ENCODE measurements at places on chromosomes 6 and 20.

DNA sequence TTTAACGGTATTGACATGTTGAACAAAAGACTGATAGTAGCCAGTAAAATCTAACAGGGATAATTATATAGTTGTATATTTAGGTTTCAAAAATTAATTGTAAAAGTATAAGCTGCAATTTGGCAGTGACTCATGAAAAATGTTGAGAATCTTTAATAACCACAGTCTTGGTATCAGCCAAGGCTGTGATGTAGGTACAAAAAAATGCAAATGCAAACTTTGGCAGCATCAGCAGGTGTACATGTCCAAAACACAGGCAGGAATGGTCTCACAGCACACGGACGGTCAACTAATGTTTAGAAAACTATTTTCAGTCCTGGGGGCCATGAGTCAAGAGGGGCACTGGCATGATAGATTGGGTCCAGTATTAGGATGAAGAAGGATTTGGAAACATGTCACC is 58.5 kb upstream of the BEND3 start:
- no peak for DNase-seq

- no peak for DNase-seq
These were observed 48.0 kb downstream of the RARS2 start for GRCh38 chr6:87541744-87542143.

GRCh38 chr20:62367136-62367632 is at the start of gene LAMA5:
Gene LAMA5 (minus strand): TSS chr20:62367312. CDS start chr20:62367245, 67 bp downstream.
- peak; percentile 88 for DNase-seq

GRCh38 chr6:133990321-133990720 is 37.3 kb downstream of the TBPL1 start:
- no peak for DNase-seq

GRCh38 chr20:46901638-46902037 is 7.0 kb downstream of the EYA2 start:
- no peak for DNase-seq

DNA sequence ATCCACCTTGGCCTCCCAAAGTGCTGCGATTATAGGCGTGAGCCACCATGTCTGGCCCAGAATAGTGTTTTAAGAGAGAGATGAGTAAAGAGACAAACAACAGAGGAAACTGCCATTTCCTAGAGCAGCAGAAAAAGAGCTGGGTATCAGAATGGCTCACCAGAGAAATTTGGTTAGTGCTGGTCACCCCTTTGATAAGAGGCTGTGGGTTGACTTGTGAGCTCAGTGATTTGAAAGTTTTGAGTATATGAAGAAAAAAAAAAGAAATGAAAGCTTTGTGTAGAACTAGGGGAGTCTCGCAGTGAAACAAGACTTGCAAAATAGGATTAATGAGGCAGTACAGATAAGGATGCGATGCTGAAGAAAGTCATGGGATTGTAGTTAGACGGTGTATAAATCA is 29.6 kb downstream of the MGME1 start:
- DNase-seq = no peak

All from D341Med (cell line).